ENCODE measurements at places on chromosomes 4 and X.

- no peak for DNase-seq
These were observed 98.6 kb downstream of the MGST2 start for GRCh38 chr4:139764182-139764581.

- DNase-seq, result no peak
These were observed 67.6 kb upstream of the SLC7A3 start for GRCh38 chrX:70998411-70999027.

DNA sequence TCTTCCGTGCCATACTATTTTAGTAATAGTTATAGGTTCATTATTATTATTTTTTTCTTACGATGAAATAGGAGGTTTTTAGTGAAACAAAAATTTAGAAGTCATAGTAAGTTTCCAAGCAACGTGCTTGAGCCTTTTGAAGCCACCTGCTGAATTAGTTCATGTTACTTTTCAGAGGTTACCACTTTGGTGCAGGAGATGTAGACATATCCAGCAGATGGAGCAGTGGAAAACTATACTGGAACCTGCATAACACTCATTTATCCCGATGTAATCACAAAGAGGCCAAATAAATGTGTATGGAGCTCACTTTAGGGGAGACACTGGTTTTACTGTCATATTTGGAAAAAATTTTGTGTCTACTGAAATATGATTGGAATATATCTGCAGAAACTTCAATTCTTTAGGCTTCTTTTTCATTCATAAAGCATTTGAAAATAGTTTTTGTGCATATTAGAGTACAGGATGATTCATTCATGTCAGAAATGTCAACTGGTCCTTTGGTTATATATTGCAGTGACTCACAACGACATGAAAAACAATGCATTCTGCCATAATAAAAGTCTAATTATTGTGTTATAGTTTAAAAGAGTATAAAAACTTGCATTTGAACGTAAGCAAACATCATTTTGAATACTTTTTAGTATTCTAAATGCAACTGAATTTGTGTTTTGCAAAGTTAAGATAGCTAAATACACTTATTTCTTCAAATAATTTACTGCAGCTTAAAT is 2182.9 kb upstream of the TENM3 start:
- DNase-seq, result no peak

GRCh38 chr4:82495666-82496065 is 65.3 kb downstream of the ENOPH1 start:
- no peak for DNase-seq

GRCh38 chr4:10623862-10624261 is 60.7 kb downstream of the CLNK start:
- no peak for DNase-seq

GRCh38 chr4:68520985-68521384 is 55.1 kb downstream of the UGT2B17 start:
- DNase-seq, result no peak

GRCh38 chr4:60926624-60927023 is 273.5 kb upstream of the ADGRL3 start:
- no peak for DNase-seq

GRCh38 chr4:7336067-7336569 is 98.6 kb downstream of the PSAPL1 start:
- DNase-seq, result no peak

DNA sequence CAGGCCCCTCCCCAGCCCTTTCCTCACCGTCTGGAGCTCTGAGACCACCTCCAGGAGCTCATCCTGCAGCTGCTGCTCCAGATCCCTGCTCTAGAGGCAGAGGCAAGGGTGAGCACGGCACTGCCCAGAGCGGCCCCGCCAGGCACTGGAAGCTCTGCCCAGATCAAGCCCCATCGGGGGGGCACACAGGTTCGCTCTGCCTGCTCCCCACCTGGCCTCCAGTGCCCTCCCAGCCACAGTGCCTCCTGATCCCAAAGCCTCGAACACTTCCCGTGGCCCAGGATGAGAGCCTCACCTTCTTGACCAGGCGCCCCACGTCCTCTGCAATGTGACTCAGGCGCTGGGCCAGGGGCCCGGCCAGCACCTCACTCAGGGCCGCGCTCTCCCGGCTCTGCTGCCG is 5.0 kb downstream of the ARHGAP4 start:
- DNase-seq, result no peak

DNA sequence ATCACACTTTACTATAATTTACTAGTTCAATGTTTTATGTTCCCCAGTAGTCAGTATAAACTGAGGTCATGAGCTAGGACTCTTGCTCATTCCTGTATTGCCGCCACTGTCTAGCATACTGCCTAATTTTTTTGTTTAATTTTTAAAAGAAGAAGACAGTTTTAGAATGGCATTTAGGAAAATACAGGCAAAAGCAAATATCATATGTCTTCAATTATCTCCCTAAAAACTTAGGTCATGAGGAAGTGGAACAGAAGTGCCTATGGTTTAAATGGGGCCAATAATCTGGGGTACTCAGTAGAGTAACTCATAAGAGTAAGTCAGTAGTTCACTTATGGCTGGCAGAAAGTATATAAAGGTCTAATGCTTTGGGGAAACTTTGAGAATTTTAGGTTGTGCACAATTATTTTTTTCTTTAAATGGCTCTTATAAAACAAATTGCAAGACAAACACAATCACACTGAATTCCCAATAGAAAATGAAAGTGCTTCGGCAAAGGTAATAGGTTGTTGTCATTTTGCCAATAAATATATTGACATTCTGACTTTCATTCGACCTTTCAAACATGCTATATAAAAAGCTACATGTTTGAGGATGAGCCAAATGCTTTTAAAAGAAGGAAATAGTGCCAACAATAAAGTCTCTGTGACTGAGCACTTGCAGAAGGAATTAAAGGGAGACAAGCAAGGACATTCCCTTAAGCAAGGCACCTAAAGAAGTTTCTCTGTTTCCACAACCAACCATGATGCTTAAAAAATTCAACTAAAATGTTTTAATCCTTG is 390.1 kb downstream of the PDGFC start:
- no peak for DNase-seq

Data from CD4-positive, alpha-beta T cell treated with Interleukin-6 at 100 ng/mL for 8 hours (primary cell).